ENCODE measurements at places on chromosomes 12 and 14. TPM values are rescaled to one million over a fixed set of nuclear protein-coding genes. Genes with fewer than 3 reads are reported as not detected.

NGB gene
- total RNA-seq: 2.9 TPM

GRCh38 chr14:77375973-77376770, 722 bp downstream of the TMED8 start:
- no peak for DNase-seq

- DNase-seq: peak; percentile 66
Observed at GRCh38 chr12:5908251-5908650, 36.8 kb downstream of the ANO2 start.

DNA sequence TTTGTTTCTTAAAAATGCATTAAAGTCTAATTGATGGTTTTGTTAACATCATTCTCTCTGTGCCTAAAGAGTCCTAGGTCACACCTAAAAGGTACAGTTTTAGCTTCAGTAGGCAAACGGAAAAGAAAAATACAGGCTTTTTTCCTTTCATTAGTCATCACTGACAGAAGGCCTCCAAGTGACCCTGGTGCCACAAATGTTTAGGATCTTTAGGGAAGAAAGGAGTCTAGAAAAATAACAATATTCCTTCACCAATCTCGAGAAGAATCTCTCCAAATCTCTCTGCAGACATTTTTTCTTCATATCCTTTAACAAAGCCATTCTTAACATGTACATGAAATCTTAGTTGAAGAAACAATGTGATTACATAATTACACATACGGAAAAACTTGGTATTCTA, 2.0 kb downstream of the DENND5B start:
- DNase-seq: no peak

DNA sequence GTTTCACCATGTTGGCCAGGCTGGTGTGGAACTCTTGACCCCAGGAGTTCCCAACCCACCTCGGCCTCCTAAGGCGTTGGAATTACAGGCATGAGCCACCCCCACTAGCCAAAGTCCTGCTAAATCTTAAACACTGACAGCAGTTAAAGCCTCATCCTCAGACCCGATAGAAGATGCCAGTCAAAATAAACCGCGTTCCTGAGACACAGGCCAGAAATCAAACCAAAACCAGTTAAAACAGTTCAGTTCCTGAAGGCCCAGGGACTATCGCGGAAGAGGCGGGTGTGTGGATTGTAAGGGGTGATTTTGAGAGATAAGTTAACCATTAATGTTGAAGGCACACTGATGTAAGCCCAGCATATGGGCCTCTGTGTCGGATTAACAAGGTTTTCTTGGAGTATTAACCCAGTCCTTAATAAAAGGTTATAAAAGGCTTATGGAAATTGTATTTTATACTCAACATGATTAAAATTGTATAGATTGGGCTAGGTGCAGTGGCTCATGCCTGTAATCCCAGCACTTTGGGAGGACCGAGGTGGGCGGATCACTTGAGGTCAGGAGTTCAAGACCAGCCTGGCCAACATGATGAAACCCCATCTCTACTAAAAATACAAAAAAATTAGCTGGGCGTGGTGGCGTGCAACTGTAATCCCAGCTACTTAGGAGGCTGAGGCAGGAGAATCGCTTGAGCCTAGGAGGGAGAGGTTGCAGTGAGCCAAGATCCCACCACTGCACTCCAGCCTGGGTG, 18.7 kb upstream of the CDCA4 start:
- DNase-seq: no peak

- no peak for DNase-seq
Observed at GRCh38 chr14:68271913-68272391, 452.4 kb downstream of the RAD51B start.

ASB2 gene
- 103 TPM for total RNA-seq

DNA sequence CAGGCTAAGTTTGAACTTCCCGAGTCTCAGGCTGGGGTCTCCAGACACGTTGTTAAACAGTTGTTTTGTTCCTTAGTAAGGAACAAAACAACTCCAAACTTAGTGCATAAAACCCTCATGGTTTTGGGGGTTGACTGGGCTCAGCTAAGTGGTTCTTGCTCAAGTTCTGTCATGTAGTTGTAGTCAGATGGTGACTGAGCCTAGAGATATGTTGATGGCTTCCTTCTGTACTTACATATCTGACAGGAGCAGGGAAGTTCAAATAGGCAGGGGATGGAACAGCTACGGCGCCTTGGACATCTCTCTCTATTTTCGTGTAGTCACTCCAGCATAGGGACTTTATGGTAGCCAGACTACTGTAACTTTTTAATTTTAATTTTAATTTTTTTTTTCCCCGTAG, 45.7 kb downstream of the SPATS2 start:
- no peak for DNase-seq

DNA sequence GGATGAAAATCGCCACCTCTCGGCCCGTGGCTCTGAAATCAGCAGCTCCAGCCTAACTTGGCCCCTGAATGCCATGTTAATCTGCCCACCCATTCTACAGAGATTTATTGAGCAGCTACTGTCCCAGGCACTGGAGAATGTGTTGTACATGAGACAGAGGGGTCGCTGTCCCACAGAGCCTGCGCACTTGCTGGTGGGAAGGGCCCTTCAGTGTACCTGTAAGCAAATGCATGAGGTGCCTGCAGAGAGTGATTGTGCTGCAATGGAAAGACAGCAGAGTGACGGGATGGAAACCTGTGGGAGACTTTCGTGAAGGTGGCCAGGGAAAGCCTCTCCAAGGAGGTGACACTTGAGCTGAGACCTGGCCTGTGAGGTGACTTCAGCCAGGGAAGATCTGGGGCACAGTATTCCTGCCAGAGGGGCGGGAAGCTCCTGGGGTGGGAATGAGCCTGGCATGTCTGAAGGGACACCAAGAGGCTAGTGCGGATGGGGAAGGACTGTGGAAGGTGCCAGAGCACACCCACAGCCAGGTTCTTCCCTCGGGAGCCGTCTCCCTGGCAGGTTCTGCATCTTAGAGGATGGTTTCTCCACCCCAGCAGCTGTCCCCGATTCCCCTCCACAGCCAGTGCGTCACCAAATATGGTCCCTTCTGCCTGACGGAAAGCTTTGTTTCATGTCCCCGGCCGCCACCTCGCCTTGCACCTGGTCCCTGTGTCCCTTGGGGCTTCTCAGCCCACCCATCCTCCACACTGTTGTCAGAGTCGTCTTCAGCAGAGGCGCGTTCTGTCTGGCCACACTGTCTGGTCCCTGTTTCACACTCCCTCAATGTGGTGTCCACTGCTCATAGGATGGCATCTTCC, 8.7 kb downstream of the SMIM41 start:
- no peak for DNase-seq

KIF5A gene
- 2.8 TPM for total RNA-seq

CLEC4E gene
- not detected for total RNA-seq

DNA sequence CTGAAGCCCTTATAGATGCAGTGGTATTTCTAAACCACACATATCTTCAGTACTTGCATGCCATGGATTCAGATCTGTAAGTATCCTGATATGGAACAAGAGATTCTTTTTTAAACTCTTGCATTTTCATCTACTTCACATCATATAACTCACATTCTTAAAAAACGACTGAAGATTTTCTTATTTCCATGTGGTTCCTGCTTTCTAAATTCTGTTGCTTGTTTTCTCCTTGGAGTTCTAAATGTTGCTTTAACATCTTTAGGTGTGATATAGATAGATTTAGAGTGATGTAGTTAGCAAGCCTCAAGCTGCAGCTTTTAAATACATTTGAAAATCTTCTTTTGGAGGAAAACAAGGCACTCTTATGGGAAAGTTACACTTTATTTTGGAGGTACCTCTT, 455.4 kb downstream of the FOXG1 start:
- DNase-seq: no peak

DNA sequence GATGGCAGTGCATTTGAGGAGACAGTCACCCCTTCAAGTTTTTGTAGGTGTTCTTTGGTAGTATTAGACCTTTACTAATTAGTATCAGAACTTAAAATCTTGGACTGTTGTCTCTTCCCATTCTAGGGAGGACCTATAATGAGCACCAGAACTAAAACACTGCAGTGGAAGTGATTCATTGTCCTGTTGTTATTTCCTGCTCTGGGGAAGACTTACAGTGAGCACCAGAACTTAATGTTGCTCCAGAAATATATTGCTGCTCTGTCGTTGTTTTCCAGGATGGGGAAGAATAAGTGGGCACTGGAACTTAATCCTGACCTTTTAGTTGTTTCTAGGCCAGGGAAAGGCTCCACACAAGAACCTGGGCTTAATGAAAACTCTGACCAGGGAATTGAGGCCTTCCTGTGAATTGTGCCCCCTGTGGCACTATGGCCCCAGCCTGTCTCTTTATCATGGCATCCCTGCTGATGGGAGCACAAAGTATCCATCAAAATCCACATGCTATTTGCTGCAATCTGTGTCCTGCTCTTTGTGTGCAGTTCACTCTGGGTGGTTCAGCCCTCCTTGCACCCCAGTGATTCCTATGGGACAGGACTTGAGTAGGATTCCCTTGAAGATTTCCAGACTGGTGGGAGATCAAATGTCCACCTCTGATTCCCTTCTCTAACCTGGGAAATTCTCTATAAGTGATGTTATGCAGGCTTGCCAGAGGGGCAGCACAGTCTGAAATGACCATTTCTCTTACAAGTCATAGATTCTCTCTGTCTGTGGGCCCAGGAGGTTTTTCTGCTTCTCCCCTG, 175.8 kb downstream of the PAWR start:
- no peak for DNase-seq

SLC41A2 gene
- total RNA-seq: 22.4 TPM

EML5 gene
- 3.7 TPM for total RNA-seq

DNA sequence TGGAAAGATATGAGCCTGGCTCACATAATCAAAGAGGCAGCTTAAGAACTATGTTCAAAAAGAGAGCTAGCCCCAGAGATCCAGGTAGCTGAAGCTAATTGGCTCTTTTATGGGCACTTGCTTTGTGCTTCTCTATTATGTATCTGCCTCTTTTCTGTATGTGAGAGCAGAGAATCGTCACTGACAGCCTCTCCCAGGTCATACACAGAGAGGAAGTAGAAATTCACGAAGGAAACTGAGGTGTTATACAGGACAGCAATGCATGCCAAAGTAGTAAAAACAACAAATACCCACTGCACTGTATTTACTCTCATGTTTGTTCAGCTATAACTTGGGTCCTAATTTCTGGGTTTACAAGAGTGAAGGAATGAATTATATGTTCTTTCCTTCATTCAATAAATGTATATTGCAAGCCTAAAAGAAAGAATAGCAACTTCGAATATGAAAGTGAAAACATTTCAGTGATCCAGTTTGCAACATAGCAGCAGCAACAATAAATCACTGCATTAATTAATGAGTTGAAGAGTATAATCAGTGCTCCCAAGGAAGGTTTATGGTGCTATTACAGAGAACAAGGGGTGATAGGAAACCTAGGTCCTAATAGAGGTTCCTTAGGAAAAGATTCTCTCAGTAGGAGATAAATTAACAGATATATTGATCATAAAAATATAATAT, 47.1 kb upstream of the ATXN7L3B start:
- no peak for DNase-seq

NANOG gene
- not detected for total RNA-seq

DNA sequence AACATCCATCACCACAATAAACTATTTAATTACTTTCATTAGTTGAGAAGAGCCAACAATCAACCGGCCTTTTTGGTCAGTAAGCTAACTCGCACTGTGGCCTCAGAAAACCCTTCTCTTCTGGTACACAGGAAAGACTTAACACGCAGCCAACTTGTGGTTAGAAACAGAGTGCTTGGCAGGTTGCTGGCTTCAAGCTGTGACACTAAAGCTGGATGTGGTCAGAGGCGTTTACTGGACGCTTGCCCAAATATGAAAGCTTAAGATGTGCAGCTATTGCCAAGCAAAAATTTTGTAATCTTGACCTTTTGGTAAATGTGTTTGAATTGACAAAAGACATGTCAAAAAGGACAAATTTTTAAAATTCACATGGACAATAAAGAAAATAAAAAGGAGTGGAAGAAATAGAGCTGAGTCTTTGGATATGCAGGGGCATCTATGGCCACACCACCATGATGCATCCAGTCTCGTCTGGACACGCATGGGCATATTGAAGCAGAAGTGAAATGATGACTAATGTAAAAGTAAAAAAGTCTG, 2.6 kb upstream of the KLRK1 start:
- peak; percentile 93 for DNase-seq
